ENCODE measurements at places on chromosomes 3 and 15.
A peak's percentile ranks its signal among the peaks of the same experiment; 100 is the strongest.

GRCh38 chr3:64805978-64806377 is 118.2 kb upstream of the ADAMTS9 start:
- DNase-seq, result no peak

- no peak for DNase-seq
Measured at GRCh38 chr15:46014532-46014931, 379.7 kb downstream of the SQOR start.

DNA sequence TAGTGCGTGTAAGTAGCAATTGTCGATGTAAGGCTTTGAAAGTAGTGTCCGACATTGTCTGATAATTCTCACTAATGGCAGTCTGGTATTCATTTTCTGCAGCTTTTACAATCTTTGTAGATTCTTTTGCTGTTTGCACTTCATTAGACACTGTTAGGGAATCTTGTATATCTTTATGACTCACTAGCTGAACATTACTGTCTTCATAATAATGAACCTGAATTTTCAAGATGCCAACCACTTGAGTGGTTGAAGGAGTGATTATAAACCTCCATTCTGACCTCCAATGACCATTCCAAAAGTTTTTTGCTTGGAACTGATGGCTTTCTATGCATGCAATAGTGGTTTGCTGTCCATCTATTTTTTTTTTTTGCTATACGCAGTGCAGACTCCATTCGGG is 76.4 kb upstream of the MFGE8 start:
- DNase-seq, result no peak

- DNase-seq, result peak; percentile 87
Measured at GRCh38 chr3:112642912-112643506, 2.1 kb upstream of the CCDC80 start.

- DNase-seq, result no peak
Measured at GRCh38 chr15:23039917-23040281, 530 bp upstream of the TUBGCP5 start.

GRCh38 chr3:141933421-141934300 is 57.2 kb downstream of the ATP1B3 start:
- no peak for DNase-seq

DNA sequence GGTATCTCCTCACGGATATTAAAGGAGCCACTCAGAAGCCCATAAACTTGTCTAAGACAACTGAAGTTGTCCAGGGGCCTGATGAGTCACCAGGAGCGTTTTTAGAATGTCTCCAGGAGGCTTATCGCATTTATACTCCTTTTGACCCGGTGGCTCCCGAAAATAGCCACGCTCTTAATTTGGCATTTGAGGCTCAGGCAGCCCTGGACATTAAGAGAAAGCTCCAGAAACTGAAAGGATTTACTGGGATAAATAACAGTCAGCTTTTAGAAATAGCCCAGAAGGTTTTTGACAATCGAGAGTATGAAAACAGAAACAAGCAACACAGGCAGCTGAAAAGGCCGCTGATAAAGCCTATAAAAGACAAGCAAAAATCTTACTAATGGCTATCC is 4.1 kb downstream of the DET1 start:
- no peak for DNase-seq

DNA sequence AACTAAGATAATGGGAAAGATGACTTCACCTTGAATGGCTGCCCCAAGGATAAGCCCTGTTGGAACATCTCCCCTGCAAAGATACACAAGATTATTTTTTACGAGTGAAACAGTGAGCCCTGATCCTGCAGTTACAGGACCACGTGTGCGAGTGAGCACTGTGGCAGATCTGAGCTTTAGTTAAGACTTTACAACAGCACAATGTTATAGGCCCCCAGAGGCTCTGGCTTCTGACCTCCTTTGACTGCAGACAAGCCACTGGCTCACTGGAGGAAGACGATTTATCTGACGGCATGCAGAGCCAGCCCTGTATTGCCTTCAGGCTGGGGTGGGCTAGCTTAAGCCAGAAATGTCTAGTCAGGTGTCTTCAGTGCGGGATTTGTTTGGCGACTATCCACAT is 174.4 kb downstream of the ARRDC4 start:
- DNase-seq, result no peak

DNA sequence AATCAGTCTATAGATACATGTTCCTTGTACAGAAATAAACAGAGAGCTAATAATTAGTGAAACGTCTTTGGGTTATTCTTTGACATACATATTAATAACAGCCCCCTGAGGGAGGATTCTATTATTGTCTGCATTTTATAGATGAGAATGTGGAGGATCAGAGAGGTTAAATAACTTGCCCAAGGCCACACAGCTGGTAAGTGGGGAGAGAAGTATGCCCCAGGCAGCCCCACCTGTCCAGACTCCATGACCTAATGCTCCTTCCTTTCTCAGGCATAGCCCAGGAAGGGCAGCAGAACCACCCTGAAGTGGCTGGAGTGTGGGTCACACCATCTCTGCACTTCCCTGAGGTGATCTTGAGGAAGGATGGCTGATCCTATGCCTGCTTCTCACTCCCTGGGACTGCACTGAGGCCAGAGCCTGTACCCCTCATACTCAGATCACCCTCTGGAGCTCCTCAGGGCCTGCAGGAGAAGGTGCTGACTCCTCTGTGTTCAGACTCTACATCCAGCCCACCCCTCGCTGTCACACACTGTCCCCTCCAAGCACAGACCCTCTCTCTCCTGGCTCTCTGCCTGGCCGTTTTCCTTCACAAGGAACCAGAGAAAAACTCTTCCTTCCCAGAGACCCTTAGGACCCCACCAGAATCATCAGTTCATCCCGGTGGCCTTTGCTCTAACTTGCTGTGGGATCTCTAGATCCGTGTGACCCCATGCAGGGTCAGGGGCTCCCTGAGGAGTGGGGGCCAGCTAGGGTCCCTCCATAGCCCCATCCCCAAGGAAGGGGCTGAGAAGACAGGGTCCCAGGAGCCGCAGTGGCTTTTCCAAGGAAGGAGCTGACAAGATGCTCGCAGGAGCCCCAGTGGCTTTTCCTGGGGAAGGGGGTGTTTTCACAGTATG is 4.4 kb upstream of the HHATL start:
- DNase-seq, result no peak

DNA sequence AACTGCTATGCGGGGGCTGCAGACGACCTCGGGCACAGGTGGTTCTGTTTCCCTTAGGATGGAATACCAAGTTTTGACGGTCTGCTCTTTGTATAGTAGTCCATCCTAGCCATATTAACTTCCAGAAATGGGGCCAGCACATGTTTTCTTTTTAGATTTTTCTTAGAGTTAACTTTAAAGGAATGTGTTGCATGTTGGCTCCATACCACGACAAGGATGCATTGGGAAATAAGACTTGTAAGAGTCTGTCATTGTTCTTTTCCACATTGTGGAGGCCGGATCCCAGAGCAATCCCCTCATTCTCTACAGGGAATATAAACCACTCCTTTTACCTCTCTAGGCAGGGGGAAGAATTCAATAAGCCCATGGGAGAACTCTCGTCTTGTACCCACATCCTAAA is 87.1 kb upstream of the PLSCR4 start:
- no peak for DNase-seq

GRCh38 chr3:179750720-179751328 is 98.0 kb downstream of the USP13 start:
- peak; percentile 4 for DNase-seq

DNA sequence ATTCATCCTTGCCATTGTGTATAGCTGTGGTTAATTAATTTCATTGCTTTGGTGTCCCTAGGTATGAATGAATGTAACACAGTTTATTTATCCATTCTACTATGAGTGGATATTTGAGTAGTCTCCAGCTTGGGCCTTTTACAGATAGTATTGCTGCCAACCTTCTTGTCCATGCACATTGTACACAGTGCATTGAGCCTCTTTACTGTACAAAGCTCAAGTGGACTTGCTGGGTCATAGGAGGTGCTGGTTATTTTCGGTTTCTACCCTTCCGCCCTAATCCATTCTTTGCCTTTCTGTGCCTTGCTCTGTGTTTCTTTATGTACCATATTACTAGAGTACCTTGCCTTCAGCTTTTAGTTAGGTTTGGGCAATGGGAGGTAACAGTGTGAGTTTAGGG is 60.7 kb downstream of the DUT start:
- no peak for DNase-seq

GRCh38 chr3:45566196-45566595 is 28.4 kb upstream of the LIMD1 start:
- DNase-seq, result no peak

DNA sequence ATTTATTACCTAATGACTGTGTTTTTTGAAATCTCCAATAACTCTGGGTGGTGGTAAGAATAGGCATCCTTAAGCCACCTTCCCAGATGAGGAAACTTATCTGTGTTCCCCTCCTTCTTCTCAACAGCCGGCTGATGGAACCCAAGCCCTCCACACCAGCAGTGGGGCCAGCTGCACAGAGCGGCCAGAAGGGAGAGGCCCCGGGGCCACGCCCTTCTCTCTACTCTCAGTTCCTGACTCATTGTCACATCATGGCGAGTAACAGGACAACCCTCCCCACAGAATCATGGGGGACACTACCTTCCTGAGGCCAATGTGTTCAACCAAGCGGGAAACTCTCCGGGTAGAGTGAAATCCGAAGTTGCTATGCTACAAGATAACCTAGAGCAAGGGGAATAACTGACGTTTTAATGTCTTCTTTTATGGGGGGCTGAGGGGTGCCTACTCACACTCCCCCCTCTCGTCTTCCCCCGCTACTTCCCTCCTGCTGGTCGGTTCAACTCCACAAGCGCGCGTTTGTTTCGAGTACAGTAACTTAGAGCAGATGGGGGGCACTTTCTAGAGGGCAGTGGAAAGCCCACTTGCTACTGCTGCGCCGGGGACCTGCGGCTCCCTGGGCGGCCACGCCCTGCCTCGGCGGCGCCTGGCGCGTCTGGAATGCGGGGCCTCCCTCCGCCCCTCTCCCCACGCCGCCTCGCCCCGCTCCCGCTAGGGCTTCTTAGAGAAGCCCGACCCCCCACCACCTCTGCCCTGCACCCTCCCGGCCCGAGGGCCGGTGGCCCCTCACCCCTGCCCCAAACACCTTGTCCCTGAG is 621 bp downstream of the ANXA2 start:
- DNase-seq, result peak; percentile 61

GRCh38 chr15:88874684-88875083 is 20.7 kb downstream of the HAPLN3 start:
- no peak for DNase-seq

DNA sequence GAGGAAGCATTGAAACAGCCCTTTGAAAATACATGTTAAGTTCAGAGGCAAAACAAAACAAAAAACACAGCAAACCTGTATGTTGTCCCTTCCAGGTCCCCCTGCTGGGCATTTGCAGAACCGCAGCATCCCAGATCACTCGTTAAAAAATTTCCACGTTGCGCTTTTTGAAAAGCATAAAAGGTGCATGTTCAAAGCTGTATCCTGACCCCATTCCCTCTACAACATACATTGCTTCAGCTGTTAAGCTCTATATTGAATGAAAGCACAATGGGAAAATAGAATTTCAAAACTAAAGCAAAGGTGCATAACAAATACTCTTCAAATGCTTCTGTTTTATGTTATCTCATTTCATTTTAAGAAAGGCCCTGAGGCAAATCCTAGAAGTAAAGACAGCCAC is 328.3 kb downstream of the THSD4 start:
- peak; percentile 61 for DNase-seq

GRCh38 chr15:69720536-69720935 is 267.9 kb downstream of the RPLP1 start:
- DNase-seq, result no peak

DNA sequence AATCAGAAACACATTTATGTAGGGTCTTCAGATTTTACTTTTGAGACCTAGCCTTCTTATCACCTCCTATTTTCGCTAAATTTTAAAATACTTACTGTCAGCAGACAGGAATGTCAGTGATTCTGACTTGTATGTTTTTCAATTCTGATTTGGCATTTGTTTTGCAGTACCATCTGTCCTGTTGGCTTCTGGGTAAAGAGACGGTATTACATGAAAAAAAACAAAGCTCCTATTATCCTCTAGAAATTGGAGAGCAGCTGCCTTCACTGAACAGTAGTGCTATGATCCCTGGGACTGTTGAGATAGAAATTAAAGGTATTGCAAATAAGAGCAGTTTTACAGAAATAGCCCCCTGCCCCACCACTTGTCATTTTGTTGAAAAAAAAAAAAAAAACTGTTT is 8.4 kb downstream of the ARMC8 start:
- no peak for DNase-seq

DNA sequence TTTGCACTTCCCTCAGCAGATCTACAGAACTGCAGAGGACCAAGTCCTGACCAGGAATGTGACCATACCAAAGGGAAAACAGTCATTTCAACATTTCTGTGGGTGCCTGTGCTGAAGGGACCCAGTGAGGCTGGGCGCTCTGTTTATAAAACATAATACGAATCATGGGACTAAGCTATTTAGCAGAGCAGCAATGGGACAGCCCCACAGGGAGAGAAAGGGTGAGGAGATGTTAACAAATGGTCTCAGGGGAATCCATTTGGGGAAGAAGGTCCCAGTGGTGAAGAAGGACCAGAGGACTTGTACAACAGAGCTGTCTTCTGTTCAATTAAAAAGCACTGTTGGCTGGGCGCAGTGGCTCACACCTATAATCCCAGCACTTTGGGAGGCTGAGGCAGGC is 1025.4 kb downstream of the FHIT start:
- no peak for DNase-seq

GRCh38 chr15:97931314-97931713 is 29.2 kb upstream of the ARRDC4 start:
- no peak for DNase-seq

DNA sequence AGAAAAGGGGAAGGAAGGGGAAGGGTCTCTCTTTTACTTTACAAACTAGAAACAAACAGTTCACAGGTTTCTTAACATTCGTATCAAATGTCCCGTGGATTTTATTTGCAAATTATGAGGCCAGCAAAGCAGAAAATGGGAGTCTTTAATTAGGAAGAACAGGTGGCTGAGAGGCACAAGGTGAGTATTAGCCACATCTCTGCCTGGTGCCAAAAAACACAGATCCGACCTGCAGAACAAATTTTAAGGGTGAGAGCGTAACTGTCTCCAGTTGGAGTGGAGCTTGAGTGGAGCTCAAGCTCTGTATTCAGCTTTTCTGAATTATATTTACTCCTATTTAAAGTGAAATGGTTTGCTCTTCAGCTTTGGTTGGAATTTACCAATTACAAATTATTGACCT is 1004.9 kb downstream of the FHIT start:
- DNase-seq, result no peak

DNA sequence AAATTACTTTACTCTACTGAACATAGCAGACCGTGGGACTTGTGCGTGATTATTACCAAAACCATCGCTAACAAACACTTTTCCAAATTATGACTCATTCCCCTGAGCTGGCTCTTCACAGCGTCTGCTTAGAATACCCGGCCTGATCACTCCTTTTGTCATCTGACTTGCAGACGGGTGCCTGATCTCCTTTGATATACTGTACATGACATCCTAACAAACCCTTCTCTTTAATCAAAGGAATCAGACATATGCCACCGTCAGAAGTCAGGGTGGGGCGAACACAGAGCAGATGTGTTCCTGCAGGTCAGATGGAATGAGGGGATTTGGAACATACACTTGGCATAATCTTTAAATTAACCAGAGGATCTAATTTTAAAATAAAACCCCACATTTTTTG is 48.5 kb upstream of the SH3GL3 start:
- DNase-seq, result no peak

GRCh38 chr15:75565062-75565970 is 13.8 kb downstream of the PTPN9 start:
- no peak for DNase-seq

GRCh38 chr15:82105451-82106215 is 59.8 kb upstream of the MEX3B start:
- DNase-seq, result no peak

- DNase-seq, result no peak
Measured at GRCh38 chr3:45623393-45623792, 28.8 kb downstream of the LIMD1 start.

GRCh38 chr3:59444294-59444671 is 394.5 kb upstream of the CFAP20DC start:
- no peak for DNase-seq
